Neural cell (in vitro differentiated cells): ENCODE measurements at places on chromosomes 3 and 15. TPM values are rescaled to one million over a fixed set of nuclear protein-coding genes. Genes with fewer than 3 reads are reported as not detected.

Gene STOML1
- 49.5 and 59.4 TPM in 2 replicates for polyA plus RNA-seq

Gene HDGFL3
- 251 and 339 TPM in 2 replicates for polyA plus RNA-seq

Gene UTS2B
- 0.46 TPM in 1 of 2 replicates, not detected in the other for polyA plus RNA-seq

Gene PATL2
- not detected in 2 replicates for polyA plus RNA-seq

Gene AMIGO3
- polyA plus RNA-seq, result 4.0 and 8.0 TPM in 2 replicates

Gene TMEM43
- polyA plus RNA-seq, result 58.5 and 61.3 TPM in 2 replicates

Gene CHRD
- polyA plus RNA-seq, result 2.9 and 4.8 TPM in 2 replicates
